ENCODE measurements at places on chromosomes 2 and 18.
A peak's percentile ranks its signal among the peaks of the same experiment; 100 is the strongest.

DNA sequence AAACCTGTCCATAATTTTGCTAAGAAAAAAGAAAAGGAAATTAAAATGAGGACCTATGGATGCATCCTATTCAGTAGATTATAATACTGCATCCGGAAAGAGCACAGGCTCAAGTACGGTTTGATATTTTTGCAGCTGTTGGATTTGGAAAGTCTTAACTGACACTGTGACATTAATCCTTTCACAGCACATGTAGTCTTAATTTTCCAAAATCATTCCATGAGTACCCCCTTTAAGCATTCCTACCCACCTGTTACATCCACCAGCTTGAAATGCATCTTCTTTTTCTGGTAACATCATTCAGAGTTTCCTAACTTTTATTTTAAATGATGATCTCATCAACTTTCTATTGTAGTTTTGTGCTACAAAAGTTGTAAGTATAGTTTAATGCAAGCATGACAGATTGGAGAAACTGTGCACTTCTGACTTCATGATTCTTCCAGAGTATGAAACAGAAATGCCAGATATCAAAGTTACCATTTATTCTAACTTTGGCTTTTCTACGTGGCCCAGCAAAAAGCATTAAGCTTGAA lies 113.5 kb downstream of the ESCO1 start:
- no peak for DNase-seq

DNA sequence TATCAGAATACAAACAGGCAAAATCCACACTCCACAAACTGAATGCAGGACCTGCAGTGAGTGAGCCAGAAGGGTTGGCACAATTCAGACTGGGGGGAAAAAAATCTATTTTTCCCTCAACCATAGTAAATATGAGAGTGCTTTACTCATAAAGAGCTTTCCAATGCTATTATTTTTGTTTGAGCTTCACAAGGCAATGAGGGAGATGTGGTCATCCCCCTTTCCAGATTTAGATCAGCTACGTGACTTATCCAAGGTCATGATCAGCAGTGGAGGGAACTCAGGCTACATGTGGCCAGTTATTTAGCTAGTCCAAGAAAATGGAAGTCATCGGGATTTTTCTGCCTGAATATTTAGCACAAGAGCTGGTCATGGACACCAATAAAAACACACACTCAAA lies 120.4 kb upstream of the KLF7 start:
- peak; percentile 12 for DNase-seq

DNA sequence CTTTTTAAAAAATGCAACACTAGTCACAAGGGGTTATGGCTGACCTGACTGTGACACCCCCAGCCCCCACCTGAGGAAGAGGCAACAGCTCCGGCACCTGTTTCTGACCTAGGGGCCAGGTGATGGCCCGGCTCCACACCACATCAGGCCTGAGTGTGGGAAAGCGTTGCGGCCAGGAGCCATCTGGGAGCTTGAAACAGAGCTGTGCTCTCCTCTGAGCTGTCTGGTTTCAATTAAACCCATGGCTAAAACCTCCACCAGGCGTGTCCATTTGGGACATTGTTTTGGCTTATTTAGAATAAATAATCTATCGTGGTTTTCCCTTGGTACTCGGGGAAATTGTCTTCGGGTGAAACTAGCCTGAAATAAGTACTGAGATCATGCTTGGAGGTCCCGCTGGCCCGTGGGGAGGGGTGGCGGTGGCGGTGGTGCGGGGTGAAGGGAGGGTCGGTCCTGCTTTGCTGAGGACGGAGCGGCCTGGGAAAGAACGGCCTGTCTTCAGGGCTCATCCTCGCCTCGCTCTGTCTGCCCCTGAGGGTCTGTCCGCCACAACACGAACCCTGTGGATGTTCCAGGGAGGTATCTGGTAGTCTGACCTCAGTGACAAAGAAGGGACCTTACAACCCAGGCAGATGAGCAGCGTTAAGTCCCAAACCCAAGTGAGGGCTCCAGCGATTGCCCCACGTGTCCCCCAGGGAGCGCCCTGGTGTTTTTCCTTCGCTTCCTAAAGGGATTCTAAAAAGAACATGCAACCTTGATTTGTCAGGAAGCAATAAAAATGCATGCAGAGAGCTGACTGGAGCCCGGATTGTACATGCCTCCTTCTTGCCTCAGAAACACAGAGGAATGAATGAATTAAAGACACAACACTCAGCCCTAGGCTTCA lies 58.7 kb downstream of the IL1RL2 start:
- DNase-seq = no peak

- DNase-seq = peak; percentile 56
Observed at GRCh38 chr2:64988420-64989125, 626 bp upstream of the SLC1A4 start.

GRCh38 chr18:32875625-32876024 lies 102.8 kb upstream of the KLHL14 start:
- DNase-seq = no peak

Measured in stimulated activated CD4-positive, alpha-beta T cell treated with anti-CD3 and anti-CD28 coated beads, Interleukin-1b, Interleukin-23, amount 100 ng/mL, for 48 hours (primary cell).